ENCODE measurements at places on chromosomes 1 and 21.

GRCh38 chr1:110639724-110640386 is 33.7 kb upstream of the KCNA2 start:
- DNase-seq = no peak

DNA sequence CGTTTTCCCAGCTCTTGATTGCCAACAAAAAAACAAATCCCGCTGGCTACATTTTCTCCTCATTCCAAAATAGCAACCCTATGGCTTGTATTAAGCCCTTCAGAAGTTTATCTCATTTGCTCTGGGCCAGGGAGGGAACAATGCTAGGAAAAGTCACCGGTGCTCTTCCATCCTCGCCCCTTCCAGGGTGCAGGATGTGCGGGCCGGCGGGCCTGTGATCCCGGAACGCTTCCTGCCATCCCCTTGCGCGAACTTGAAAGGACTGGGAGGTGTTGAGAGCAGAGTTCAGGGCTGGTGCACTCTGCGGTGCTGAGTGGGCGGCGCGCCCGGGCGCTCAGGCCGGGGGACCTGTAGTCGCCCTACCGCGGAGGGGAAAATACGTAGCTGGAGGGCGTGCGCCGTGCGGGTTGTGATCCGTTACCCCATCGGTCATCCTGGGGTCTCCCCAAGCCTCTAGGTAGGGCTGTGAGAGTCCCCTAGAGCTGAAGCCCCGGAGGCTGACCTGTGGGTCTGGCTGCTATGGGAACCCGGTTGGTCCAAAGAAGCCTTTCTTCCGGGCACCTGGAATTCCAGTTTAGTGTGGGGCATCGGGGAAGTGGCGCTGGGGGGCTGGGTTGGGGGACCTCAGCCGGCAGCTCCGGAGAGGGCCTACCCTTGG is 13.1 kb downstream of the NR5A2 start:
- DNase-seq = no peak

- no peak for DNase-seq
Measured at GRCh38 chr1:150966011-150966410, 8.6 kb downstream of the CERS2 start.

DNA sequence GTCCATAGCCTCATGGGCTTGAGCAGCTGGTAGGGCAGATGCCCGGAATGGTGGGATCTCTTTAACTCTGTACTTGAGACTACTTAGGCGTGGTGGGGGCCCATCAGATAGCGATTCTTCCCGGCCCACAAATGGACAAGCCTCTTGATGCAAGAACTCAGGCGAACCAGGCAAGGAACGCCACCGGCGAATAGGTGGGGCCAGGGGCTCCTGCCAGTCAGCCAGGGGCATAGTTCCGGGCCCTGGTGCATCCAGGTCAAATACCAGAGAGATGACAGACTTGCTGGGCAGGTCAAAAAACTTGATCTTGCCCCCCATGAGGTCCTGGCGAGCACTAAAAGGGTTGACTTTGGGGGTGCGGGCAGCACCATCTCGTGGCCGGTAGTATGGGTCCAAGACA is 4.8 kb upstream of the MUTYH start:
- no peak for DNase-seq

- no peak for DNase-seq
Measured at GRCh38 chr1:16984717-16985116, 4.3 kb upstream of the MFAP2 start.

GRCh38 chr1:101088431-101088830 is 62.8 kb upstream of the DPH5 start:
- no peak for DNase-seq

DNA sequence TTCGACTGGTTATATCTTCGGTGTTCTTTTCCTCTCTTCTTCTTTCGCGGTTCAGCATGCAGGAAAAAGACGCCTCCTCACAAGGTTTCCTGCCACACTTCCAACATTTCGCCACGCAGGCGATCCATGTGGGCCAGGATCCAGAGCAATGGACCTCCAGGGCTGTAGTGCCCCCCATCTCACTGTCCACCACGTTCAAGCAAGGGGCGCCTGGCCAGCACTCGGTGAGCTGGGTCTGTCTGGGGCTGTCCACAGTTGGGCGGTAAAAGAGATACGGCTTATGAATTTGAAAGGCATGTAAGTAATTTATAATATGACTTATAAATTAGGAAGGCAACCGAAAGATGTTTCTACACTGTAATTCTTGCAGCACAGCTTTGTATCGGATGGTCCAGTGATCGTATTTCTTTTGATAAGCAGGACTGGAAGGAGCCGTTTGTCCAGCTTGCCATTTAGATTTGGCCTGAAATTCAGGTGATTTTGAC is 334 bp downstream of the CTH start:
- no peak for DNase-seq

All from hematopoietic multipotent progenitor cell treated with erythropoietin and hydrocortisone succinate and interleukin-3 and kit ligand, for 15 days (in vitro differentiated cells).